Kidney (tissue), 22 donors: ENCODE measurements at places on chromosomes 1 and 21. TPM values are rescaled to one million over a fixed set of nuclear protein-coding genes. Genes with fewer than 3 reads are reported as not detected.
A peak's percentile ranks its signal among the peaks of the same experiment; 100 is the strongest.

The NPR1 gene
- total RNA-seq: 89.3 TPM

DNA sequence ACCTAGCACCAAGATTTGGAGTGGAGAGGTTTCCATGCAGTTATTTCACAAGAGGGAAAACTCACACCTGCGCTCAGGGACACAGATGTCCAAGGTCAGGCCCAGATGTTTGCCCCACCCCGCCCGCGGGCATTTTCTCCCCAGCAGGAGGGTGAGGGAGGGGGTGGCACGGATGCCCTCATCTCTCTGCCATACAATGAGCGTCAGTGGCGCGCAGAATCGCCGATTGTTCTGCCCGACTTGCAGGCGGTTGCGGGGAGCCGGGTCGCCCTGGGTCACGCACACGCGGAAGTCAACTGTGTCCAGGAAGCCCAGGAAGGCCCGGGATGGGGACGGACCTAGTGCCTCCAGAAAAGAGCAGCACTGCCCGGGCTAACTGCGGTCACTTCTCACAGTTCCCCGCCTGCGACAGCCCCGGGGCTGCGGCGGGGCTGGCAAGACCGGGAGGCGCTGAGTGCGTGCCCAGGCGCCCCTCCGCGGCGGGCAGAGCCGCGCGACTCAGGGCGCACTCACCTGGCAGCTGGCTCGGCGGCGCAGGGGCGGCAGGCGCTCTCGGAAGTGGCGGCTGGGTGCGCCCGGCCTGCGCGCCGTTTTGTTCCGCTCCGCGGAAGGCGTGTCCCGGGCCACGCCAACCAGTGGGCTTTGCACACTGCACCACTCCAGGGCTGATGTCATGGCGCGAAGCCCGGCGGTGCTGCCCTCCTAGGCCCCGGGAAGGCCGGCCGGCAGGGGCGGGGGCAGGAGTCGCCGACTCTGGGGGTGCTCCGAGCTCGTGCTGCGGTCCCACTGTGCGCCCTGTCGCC lies at the start of gene CSRP1:
Gene CSRP1 (minus strand): TSS at position 567 of the 803 bp plus-strand sequence. CDS start 10,820 bp downstream, outside the sequence.
- H3K4me1 ChIP-seq: peaks cover 23% of the 10 kb centered on the region
- H3K27me3 ChIP-seq: no peaks in the 10 kb centered on the region
- H3K27ac ChIP-seq: peak within 1 kb of the TSS; percentile 95
- peak within 1 kb of the TSS; percentile 56 for H3K4me3 ChIP-seq

GRCh38 chr1:73475316-73475870 lies 722.6 kb downstream of the LRRIQ3 start:
- no peak overlapping the region for H3K4me3 ChIP-seq
- no peak overlapping the region for H3K27ac ChIP-seq
- no peaks in the 10 kb centered on the region for H3K4me1 ChIP-seq
- H3K27me3 ChIP-seq: no peaks in the 10 kb centered on the region

The TBX19 gene
- 2.0 TPM for total RNA-seq

The FBXO2 gene
- 10.2 TPM for total RNA-seq

GRCh38 chr21:34980423-34981115 lies 68.5 kb downstream of the RUNX1 start:
- H3K27ac ChIP-seq: no peak overlapping the region
- H3K4me3 ChIP-seq: no peak overlapping the region
- H3K4me1 ChIP-seq: peaks cover 9% of the 10 kb centered on the region
- H3K36me3 ChIP-seq: no peaks in the 10 kb centered on the region
- no peak for DNase-seq
- H3K27me3 ChIP-seq: no peaks in the 10 kb centered on the region

DNA sequence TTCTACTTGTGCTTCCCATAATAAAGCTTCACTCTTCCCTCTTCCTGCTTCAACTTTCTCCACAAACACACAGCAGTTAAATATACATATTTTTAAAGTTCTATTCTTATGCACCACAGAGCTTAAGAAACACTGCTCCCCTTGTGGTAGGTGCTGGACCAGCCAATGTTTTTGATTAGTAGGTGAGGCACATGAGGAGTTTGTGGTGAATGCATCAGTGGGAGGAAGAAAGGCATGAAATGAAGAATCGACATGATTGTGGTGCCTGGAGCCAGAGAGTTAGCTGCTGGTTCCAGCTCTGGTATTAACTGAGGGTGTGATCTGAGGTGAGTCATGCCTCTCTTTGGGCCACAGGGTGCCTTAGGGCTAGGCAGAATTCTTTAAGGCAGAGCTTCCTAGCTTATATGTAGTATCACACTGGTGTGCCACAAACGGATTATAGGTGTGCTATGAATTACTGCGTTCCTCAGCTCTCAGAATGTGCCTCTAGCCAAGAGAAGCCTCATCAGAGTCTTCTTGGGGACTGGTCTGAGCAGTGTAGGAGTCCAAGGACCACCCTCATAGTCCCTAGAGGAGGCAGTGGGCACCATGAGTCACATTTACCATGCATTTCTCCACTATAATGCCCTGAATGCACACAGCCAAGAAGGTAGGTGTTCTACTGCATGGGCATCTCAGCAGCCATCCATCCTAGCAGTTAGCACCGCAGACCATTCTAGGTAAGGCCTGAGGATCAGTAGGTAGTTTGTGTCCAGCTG lies 97.4 kb upstream of the SGIP1 start:
- no peak overlapping the region for H3K27ac ChIP-seq
- DNase-seq: no peak
- H3K36me3 ChIP-seq: no peaks in the 10 kb centered on the region
- no peak overlapping the region for H3K4me3 ChIP-seq
- H3K27me3 ChIP-seq: no peaks in the 10 kb centered on the region

- no peak overlapping the region for H3K27ac ChIP-seq
- no peaks in the 10 kb centered on the region for H3K36me3 ChIP-seq
- H3K27me3 ChIP-seq: no peaks in the 10 kb centered on the region
Observed at GRCh38 chr1:35316264-35316663, 47.8 kb downstream of the ZMYM4 start.

The DISC1 gene
- total RNA-seq: 15.9 TPM

- no peaks in the 10 kb centered on the region for H3K4me1 ChIP-seq
- no peak overlapping the region for H3K4me3 ChIP-seq
- DNase-seq: no peak
- H3K27me3 ChIP-seq: no peaks in the 10 kb centered on the region
Observed at GRCh38 chr1:90144820-90145219, 149.9 kb downstream of the ZNF326 start.

DNA sequence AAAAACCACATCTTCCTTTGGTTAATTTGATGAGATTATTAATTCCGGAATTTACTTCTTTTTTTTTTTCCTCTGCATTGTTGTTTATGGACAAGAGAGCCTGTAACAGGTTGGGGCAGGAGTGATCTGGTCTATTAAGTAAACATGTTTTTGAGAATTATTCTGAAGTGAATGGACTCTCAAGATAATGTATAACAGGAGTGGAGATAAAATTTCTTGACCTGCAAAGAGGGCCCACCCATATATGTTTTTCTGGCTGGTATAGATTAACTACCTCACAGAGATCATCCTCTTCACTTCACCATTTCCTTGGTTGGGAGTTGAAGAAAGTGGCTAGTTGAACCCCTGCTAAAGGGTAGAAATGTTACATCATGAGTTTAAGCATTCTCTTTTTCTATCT lies 10.7 kb downstream of the DDI2 start:
- H3K36me3 ChIP-seq: no peaks in the 10 kb centered on the region
- H3K27me3 ChIP-seq: no peaks in the 10 kb centered on the region
- DNase-seq: no peak

The PAQR6 gene
- 4.2 TPM for total RNA-seq

DNA sequence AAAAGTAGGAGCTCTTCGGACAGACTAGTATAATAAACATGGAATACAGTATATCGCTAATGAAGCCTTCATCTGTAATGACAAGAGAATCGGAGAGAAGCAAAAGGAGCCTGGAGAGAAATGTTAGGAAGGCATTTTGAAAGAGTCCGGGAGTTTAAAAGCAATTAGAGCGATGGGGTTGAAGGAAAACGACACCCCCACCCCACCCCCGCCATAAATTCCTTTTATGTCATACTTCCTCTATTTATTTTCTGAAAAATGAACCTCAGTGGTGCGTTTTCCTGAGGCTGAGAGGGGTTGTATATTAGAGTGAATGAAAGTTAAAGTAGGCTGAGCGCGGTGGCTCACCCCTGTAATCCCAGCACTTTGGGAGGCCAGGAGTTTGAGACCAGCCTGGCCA lies 635 bp upstream of the APH1A start:
- H3K27ac ChIP-seq: peak overlapping the region; percentile 93
- no peak for DNase-seq
- H3K36me3 ChIP-seq: peaks cover 15% of the 10 kb centered on the region
- H3K4me1 ChIP-seq: peaks cover 5% of the 10 kb centered on the region

- no peaks in the 10 kb centered on the region for H3K27me3 ChIP-seq
- no peaks in the 10 kb centered on the region for H3K36me3 ChIP-seq
- no peak for DNase-seq
Observed at GRCh38 chr1:170483051-170483450, 48.9 kb upstream of the GORAB start.

The PLA2G2A gene
- 0.63 TPM for total RNA-seq

DNA sequence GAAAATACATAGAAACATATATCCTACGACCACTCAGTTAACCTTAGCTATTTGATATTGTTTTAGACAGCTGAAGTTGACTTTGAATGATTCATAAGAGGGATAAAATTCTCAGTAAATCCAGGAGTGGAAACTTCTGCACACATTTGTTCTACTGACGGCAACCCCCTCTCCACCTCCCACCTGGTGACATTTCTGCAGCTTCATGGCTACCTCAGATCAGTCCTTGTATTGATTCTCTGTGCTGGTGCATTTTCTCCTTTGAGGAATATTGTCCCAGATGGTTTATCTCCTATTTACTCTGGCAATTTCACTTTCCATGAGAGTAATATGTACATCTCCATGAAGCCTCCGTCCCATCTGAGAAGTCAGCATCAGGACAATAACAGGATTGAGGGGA lies 57.7 kb upstream of the COA6 start:
- no peak overlapping the region for H3K4me3 ChIP-seq
- no peaks in the 10 kb centered on the region for H3K4me1 ChIP-seq
- H3K36me3 ChIP-seq: no peaks in the 10 kb centered on the region

DNA sequence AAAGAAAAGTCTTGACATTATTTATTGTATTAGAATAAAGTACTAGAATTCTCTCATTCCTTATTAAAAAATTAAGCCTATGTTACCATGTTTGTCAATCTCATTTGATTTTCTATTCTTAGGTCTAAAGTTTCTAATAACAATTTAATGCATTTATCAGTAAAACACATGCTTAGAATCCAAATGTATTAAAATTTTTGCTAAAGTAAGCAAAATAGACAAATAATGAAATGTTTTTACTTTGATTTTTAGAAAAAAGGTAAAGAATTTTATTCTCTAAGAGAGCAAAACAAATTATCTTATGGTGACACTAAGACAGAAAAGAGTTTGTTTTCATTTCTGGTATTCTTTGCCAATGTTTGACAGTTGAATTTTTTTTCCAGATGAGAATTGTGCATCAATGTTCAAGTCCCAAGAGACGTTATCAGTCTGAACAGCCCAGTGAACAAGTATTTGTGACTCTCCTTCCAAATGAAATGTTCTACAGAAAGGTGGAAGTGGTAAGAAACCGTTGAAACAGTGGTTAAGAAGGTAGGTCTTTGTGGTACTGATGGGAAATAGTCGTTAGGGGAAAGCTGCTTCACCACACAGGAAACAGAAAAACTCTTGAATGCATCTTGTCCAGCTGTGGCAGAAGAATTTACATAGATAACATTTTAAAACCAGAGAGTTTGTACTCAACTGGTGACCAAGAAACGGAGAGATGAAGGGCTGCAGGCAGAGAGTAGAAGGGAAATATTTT lies 402.5 kb downstream of the PTPRC start:
- no peaks in the 10 kb centered on the region for H3K36me3 ChIP-seq
- no peak overlapping the region for H3K27ac ChIP-seq
- no peak overlapping the region for H3K4me3 ChIP-seq
- no peaks in the 10 kb centered on the region for H3K27me3 ChIP-seq

- H3K4me3 ChIP-seq: no peak overlapping the region
- H3K27me3 ChIP-seq: no peaks in the 10 kb centered on the region
- no peak overlapping the region for H3K27ac ChIP-seq
- no peaks in the 10 kb centered on the region for H3K4me1 ChIP-seq
- no peaks in the 10 kb centered on the region for H3K36me3 ChIP-seq
Observed at GRCh38 chr1:216793303-216793702, 70.1 kb upstream of the ESRRG start.

The NUF2 gene
- total RNA-seq: 1.2 TPM

- H3K27me3 ChIP-seq: no peaks in the 10 kb centered on the region
- no peaks in the 10 kb centered on the region for H3K36me3 ChIP-seq
- H3K4me3 ChIP-seq: no peak overlapping the region
- no peak for DNase-seq
- no peak overlapping the region for H3K27ac ChIP-seq
- H3K4me1 ChIP-seq: no peaks in the 10 kb centered on the region
Observed at GRCh38 chr1:45485949-45486348, 5.0 kb downstream of the TESK2 start.

DNA sequence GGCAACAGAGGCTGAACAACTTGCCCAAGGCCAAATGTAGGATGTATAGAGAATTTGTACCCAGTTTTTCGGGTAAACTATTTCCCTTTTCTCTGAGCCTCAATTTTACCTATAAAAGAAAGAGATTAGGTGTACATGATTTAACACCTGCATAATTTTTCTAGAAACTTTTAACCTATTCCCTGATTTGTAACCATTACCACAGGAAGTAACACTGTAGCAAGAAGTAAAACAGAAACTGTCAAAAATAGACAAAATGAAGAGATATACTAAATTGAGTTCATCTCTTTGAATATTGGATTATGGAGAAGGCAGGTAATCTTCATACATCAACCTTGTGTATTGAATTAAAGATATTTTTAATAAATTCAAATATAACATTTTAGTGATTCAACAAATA lies 136.2 kb downstream of the ZC3H11B start:
- H3K4me3 ChIP-seq: no peak overlapping the region
- H3K4me1 ChIP-seq: no peaks in the 10 kb centered on the region
- H3K27ac ChIP-seq: no peak overlapping the region
- no peaks in the 10 kb centered on the region for H3K27me3 ChIP-seq

DNA sequence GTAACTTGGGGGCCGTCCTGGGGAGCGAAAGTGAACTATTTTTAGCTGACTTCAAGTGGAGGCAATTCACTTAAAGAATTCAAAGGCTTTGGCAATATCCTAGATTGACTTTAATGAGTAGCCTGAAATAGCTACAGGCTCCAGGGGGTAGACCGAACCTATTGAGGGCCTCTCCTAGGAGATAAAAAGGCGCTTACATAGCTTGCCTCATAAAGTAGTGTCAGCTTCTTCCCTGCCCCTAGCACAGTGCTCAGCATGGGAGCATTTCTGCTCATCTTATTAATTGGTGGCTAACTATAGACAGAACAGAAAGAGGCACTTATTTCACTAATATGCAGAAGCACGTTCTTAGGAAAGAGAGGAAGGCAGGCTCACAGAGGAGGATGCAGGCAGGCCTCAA lies 12.3 kb upstream of the CTNNBIP1 start:
- no peaks in the 10 kb centered on the region for H3K36me3 ChIP-seq
- H3K4me3 ChIP-seq: no peak overlapping the region

DNA sequence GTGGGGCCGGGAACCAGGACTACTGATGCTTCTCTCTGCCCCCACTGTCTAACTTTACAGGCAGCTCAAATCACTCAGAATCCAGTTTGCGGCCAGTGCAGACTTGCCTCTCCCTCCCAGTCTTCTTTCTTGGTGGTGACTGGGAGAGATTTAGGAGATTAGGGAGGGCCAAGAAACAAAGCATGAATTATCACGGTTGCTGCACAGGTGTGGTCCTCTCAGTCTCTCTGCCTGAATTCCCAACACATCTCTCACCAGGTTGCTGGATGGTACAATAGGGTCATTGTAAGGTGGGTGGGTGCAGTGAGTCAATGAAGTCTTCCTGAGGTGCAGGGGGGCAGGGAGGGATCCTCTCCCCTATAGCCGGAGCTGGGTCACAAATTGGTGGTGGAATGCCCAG lies 12.6 kb downstream of the S100A11 start:
- H3K36me3 ChIP-seq: no peaks in the 10 kb centered on the region
- no peak for DNase-seq
- no peak overlapping the region for H3K4me3 ChIP-seq
